Urothelium cell line (cell line): ENCODE measurements at places on chromosomes 2 and 18.
A peak's percentile ranks its signal among the peaks of the same experiment; 100 is the strongest.

DNA sequence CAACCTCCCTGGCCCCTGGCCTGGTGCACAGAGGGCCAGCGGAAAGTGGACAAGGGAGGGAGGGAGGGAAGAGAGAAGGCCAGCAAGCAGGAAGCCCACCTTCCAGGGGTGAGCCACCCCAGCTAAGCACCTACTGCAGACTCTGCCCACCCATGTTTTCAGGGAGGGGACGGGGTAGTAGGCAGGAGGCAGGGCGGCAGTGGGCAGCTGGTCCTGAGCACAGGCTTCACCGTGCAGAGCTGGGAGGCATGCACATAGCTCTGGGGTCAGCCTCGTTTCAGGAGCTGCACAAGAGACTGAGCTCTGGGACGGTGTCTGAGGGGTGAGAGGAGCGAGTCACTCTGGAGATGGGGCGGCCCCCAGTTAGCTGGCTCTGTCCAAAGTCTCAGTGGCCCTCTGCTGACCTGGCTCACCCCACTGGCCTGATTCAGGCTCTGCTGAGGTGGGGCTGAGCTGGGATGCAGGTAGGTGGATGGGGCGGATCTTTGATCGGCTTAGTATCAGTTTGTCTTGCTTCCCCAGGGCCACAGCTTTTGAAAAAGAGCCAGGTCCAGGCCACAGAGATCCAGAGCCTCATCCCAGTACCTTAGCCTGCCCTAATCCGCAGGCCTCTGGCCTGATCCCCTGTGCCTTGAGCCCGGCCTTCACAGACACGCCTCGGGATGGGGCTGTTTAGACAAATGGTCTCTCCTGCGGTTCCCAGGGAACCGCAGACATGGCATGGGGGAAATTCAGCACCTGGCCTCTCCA lies 3.7 kb downstream of the NMUR1 start:
- no peak for DNase-seq

GRCh38 chr2:234670806-234671205 lies 173.9 kb upstream of the ARL4C start:
- DNase-seq, result no peak

DNA sequence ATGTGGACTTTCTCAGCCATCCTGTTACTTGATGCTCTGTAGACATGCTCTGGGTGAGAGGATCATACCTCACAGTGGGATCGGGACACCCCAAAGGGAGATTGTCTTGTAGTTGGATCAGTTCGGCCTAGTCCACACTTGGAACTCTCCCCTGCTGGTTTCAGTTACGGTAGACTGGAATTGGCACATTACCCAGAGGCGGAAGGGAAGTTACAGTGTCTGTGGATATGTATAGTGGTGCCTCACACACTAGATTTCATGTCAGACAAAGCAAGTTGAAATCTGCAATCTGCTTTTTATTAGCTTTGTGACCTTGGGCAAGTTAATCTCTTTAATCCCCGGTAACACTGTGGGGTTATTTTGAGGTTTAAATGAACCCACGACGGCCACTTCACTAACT lies 16.2 kb upstream of the CTAGE1 start:
- DNase-seq, result no peak

GRCh38 chr2:143847257-143847656 lies 672.7 kb downstream of the ZEB2 start:
- no peak for DNase-seq

GRCh38 chr18:6414118-6414722 lies 491 bp downstream of the L3MBTL4 start:
- DNase-seq, result peak; percentile 73

DNA sequence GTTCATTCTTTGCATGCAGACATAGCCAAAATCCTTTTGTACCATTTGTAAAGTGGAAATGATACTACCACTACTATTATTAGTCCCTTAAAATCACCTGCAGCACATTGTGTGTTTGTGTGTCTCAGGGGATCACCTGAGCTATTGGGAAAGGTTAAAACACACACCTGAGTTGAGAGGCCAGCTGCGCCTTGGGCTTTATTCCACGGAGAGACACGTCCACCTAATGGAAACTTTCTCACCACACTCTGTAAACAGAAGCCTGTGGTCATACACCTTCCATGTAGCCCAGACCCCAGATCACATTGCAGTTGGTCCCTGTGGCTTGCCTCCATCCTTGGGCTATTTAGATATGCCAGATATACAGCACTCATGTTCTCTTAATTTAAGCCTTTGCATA lies 81.8 kb upstream of the SH3BP4 start:
- no peak for DNase-seq

DNA sequence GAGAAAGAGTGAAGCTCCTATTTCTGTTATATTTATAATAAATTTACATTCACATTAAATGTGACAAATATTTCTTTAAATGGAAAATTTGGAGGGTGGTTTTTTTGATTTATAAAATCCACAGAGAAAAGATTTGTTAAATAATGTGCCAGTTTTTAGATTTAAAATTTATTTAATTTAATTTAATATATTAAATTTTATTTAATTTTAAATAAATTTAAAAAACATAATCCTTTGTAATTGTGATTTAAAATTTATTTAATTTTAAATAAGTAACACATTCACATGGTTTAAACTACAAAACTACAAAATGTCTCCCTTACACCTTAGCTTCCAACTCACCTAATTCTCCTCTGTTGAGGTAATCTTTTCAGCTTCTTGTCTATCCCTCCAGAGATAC lies 123.3 kb downstream of the UBE2E3 start:
- no peak for DNase-seq

DNA sequence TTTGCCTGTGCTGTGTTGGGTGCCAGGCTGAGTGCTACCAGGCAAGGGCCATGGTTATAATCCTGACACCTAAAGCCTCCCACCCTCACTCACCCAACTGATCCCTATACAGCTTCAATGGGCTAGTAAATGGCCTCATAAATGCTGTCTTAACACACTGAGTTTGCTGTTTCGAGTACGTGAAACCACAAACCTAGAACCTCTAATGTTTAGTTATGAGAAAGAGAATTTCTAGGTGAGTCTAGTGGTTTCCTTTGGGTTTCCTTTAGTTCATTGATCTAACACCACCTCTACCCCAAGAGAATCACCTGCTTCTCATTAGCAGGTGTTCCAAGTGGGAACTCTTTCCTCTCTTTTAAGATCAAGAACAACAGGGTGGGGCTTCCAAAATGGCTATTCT lies 172.0 kb downstream of the MC4R start:
- no peak for DNase-seq

- DNase-seq, result no peak
Observed at GRCh38 chr2:83585250-83585649, 873.8 kb downstream of the SUCLG1 start.

- no peak for DNase-seq
Observed at GRCh38 chr2:180133736-180134135, 126.6 kb upstream of the CWC22 start.
